Skin of body (tissue), 3 donors: ENCODE measurements at places on chromosomes 4 and X. TPM values are rescaled to one million over a fixed set of nuclear protein-coding genes. Genes with fewer than 3 reads are reported as not detected.

NPY1R gene
- total RNA-seq: 5.6 TPM

SLC38A5 gene
- total RNA-seq: 5.9 TPM

DDIT4L gene
- 8.5 TPM for total RNA-seq

TMEM164 gene
- total RNA-seq: 33.3 TPM

FAAH2 gene
- 15.8 TPM for total RNA-seq

ARMCX1 gene
- 60.7 TPM for total RNA-seq

ARSH gene
- 0.20 TPM for total RNA-seq

SLIT2 gene
- 40.4 TPM for total RNA-seq

ABCB7 gene
- total RNA-seq: 27.4 TPM

NAT8L gene
- 1.2 TPM for total RNA-seq

POF1B gene
- total RNA-seq: 45.3 TPM

PAK3 gene
- total RNA-seq: 6.7 TPM

FAM9C gene
- total RNA-seq: not detected

CWH43 gene
- total RNA-seq: 25.1 TPM

TEX11 gene
- not detected for total RNA-seq

OTUD6A gene
- total RNA-seq: not detected

SGMS2 gene
- total RNA-seq: 23.0 TPM

SPANXB1 gene
- total RNA-seq: not detected
